ENCODE measurements at places on chromosomes 3 and 15.

GRCh38 chr15:27705056-27705455 is 394.1 kb downstream of the OCA2 start:
- peak; percentile 4 for DNase-seq

DNA sequence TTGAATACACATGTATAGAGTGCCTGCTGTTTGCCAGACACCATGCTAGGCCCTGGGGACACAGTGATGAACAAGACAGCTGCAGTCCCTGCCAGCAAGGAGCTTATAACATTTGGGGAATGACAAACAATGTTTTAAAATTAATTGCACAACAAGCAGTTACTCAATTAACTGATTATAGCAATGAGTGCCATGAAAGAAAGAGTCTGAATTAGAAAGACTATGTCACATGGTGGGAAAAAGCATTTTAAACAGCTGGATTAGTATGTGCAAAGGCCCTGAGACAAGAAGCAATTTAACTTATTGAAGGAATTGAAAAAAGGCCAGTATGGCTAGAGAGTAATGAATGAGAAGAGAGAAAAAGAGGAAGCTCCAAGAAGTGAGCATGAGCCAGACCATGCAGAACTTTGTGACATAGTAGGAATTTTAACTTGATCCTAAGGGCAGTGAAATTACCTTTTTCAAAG is 64.5 kb upstream of the PLXNA1 start:
- no peak for DNase-seq

DNA sequence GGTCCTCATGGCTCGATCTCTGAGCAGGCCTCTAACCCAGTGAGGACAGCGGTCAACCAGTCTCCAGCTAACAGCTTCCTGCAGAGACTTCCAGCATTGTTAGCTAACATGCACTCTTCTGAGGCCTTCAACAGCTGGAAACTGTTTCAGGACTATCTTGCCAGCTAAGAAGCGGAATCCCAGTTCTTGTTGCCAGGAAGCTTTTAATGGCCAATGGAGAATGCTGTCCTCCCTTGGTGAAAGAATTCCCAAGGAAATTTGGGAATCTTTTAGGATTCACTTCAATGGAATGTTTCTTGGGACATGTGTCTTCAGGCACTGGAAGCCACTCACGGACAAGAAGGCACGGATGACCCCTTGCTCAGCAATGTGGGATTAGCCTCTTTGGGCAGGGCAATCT is 91.7 kb downstream of the CEMIP start:
- DNase-seq = no peak

GRCh38 chr3:88809993-88810392 is 297.4 kb upstream of the EPHA3 start:
- no peak for DNase-seq

GRCh38 chr3:15499536-15499935 is 22.0 kb downstream of the COLQ start:
- DNase-seq = no peak

DNA sequence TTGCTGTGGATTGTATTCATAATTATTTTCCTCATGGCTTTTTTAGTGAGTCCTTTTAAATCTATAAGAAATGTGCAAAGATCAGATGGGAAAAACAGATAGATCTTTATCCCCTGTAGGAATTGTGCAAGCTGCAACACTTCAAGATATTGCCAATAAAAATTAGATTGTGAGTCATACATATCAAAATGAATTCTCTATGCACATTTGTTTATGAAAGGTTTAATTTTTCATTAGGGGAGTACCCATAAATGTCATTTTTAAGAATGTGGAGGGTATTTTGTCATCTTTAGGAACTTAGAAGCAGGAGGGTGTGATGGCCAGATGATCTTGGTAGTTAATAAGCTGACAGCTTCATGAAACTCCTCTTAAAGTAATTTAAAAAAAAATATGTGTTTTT is 2.9 kb downstream of the PIAS1 start:
- DNase-seq = no peak

GRCh38 chr3:105634708-105635107 is 234.1 kb downstream of the CBLB start:
- no peak for DNase-seq

DNA sequence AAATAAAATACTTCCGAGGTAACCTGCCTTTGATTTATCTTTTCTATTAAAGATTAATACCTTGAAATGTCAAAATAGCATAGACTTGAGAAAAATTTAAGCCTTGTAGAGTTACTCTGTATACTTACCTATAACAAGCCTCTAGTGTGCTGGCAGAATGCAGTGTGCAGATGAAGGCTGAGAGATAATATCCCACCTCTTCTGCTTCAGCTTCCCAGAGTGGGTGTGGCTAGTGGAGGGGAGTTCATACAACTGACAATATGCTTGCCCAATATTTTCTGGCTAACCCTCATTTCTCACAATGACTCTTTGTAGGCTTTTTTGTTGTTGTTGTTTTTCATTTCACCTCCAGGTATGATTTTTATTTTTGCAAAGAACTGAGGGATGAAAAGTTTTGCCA is 15.7 kb upstream of the ZBTB20 start:
- DNase-seq = no peak

DNA sequence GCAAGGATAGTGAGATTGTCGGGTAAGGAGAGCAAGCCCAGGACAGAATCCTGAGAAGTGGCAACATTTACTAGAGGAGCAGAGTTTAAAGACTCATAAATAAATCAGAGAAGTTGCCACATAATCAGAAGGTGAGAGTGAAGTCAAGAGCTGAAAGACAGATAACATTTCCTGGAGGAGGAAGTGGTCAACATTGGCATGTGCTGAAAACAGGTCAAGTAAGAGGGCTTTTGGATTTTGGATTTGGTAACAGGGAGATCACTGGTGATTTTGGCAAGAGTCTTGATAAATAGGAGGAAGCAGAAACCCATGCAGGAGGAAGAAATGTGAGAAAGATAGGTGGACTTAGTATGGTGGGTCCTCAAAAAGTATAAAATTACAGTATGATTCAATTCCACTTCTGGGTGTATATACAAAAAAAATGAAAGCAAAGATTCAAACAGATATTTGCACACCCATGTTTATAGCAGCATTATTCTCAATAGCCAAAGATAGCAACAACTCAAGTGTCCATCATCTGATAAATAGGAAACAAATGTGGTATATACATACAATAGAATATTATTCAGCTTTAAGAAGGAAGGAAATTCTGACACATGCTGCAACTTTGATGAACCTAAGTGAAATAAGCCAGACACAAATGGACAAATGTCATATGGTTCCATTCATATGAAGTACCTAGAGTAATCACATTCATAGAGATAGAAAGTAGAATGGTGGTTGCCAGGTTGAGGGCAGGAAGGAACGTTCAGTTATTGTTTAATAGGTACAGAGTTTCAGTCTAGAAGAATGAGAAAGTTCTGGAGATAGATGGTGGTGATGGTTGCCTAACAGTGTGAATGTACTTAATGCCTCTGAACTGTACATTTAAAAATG is 27.3 kb upstream of the MBNL1 start:
- no peak for DNase-seq

- DNase-seq = no peak
Observed at GRCh38 chr3:43194490-43195114, 88.7 kb upstream of the POMGNT2 start.

DNA sequence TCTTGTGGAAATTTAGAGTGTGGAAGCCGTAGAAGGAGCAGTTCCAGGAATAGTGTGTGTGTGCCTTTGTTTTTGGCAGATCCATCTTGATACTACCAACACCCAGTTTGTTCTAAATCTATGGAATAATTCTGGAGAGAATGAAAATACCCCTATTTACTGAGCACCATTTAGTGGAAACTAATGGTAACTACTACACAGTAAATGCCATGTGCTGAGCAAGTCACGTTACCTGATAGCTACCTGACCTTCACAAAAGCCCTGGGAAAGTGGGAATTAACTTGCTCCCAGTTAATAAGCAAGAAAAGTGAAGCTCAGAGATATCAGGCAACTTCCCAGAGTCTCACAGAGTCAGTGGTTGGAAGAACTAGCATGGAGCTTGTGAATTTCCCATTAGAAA is 137.7 kb downstream of the ARPP21 start:
- DNase-seq = no peak

Measured in NCI-H1092 treated with DMSO at 0.1 percent for 48 hours (cell line).